Stimulated activated CD4-positive, alpha-beta T cell treated with anti-CD3 and anti-CD28 coated beads, Interleukin-1b, Interleukin-23, amount 100 ng/mL, for 48 hours (primary cell): ENCODE measurements at places on chromosomes 4 and X.
A peak's percentile ranks its signal among the peaks of the same experiment; 100 is the strongest.

- no peak for DNase-seq
Measured at GRCh38 chrX:110512341-110512740, 153.7 kb downstream of the RTL9 start.

GRCh38 chr4:124279741-124280140 lies 432.8 kb downstream of the ANKRD50 start:
- DNase-seq = no peak

- DNase-seq = no peak
Measured at GRCh38 chrX:20567108-20567507, 300.4 kb upstream of the RPS6KA3 start.

DNA sequence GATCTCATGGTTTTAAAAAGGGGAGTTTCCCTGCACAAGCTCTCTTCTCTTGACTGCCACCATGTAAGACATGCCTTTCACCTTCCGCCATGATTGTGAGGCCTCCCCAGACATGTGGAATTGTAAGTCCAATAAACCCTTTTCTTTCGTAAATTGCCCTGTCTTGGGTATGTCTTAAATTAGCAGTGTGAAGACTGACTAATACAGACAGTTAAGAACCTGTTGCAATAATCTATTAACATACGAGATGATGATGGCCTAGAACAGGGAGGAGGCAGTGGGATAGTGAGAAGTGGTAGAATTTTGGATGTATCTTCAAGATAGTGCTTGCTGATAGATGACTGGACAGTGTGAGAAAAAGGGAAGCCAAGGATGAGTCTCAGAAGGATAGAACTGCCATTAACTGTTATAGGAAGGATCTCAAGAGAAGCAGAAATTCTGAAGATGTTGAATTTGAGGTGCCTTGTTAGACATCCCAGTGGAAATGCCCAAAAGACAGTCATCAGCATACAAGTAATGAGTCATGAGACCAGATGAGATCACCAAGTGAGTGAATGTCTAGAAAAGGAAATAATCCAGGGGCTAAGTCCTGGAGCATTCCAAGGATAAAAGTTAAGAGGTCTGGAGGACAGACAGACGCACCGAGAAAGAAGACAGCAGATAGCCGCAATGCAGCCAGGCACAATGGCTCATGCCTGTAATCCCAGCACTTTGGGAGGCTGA lies 38.8 kb upstream of the UGDH start:
- DNase-seq = no peak

DNA sequence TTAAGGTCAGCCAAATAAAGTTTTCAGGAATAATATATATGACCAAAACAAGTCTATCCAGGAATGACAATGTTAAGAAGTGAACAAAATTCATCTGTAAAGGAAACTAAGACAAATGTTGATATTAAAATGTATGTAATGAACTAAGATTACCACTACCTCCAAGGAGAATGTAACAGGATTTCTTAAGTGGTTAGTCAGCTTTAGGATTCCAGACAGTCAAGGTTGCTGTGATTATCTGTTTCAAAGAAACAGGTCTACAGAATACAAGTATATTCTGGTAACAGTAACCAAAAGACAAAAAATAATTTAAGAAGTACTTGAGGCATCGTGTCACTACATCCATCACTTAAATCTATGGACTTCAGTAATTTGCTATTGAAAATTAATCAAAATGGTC lies 172.8 kb downstream of the SCFD2 start:
- DNase-seq = no peak

DNA sequence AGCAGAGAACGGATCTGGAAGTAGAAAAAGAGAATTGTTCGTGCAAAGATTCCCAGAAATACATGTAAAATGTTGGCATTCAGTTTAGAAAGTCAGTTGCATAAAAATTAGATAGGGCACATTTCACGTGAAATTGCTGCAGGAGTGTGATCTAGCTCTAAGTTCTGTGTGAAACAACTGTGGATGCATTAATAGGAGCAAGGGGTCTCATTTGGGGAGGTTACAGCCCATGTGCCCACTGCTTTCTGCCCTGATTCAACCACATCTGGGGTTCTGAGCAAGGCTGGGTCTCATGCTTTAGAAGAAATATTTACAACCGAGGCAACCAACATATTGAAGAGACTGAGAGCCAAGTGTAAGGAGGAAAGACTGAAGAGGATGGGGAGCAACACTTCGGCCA lies 639.0 kb downstream of the BCOR start:
- DNase-seq = no peak

DNA sequence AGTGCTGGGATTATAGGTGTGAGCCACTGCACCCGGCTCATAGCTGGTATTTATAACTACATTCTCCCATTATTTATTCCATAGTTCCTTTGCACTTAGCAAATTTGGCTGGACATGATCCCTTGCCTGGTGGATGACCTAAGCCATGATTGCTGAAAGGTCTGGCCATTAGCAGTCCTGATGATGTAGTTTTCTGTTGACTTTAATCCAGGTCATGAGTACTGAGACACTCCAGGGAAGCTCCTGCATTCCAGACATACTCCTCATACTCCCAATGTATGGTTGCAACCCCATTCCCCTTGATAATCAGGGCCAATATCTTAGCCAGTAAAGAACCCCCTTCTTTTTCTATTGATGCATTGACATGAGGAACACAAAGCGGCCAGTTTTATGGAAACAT lies 24.4 kb upstream of the MGST2 start:
- no peak for DNase-seq

- DNase-seq = no peak
Measured at GRCh38 chr4:36187723-36188333, 56.5 kb downstream of the ARAP2 start.

DNA sequence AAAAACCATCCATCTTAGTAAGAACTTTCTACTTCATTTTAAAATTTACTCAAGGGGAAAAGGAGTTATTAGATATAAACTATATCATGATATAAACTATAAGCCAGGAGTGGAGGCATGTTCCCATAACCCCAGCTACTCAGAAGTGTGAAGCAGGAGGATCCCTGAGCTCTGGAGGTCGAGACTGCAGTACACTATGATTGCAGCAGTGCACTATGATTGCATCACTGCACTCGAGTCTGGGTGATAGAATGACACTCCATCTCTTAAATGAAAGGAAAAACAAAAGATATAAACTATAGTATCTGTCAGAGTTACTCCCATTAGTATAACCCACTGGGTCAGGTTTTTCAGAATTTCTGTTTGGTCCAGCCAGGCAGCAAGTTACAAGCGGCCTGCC lies 47.6 kb downstream of the RPS3A start:
- no peak for DNase-seq

- no peak for DNase-seq
Measured at GRCh38 chrX:132561483-132561882, 72.6 kb upstream of the MBNL3 start.

- DNase-seq = no peak
Measured at GRCh38 chr4:112939901-112940300, 109.6 kb upstream of the ANK2 start.

DNA sequence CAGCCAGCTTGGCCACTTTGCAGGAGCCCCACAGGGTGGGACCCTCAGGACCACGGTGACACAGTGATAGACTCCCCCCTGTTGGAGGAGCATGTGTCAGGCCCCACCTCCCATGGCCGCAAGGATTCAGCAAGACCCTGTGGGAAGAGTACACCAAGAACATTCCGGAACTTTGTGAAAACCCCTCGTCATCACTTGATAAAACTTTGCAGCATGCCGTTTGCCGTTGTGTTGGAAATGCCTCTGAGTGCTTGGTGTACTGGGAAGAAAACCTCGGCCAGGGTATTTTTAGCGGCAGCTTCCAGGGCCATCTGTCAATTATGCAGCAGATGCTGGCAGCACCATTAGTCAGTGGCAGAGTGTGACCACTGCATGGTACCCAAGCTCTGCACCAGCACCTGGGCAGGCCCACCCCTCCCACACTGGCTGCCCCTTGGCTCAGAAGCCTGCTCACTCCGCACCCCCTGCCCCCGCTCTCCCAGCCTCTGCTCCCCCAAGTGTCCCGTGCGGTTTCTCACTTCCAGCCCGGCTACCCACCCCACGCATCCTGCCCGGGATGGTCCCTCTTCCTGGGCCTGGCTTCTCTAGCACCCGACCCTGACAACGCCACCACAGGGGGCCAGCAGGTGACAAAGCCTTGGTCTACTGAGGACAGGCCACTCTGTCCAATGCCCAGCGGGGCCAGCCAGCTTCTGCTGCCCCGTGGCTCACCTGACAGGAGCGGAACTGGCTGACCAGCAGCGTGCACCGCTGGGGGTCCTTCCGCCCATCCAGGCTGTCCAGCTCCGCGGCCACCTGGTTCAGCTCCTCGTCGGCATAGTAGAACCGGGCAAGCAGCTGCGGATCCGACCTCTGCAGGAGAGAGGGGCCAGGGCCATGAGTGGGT lies 65.0 kb downstream of the ZFYVE28 start:
- DNase-seq = no peak

DNA sequence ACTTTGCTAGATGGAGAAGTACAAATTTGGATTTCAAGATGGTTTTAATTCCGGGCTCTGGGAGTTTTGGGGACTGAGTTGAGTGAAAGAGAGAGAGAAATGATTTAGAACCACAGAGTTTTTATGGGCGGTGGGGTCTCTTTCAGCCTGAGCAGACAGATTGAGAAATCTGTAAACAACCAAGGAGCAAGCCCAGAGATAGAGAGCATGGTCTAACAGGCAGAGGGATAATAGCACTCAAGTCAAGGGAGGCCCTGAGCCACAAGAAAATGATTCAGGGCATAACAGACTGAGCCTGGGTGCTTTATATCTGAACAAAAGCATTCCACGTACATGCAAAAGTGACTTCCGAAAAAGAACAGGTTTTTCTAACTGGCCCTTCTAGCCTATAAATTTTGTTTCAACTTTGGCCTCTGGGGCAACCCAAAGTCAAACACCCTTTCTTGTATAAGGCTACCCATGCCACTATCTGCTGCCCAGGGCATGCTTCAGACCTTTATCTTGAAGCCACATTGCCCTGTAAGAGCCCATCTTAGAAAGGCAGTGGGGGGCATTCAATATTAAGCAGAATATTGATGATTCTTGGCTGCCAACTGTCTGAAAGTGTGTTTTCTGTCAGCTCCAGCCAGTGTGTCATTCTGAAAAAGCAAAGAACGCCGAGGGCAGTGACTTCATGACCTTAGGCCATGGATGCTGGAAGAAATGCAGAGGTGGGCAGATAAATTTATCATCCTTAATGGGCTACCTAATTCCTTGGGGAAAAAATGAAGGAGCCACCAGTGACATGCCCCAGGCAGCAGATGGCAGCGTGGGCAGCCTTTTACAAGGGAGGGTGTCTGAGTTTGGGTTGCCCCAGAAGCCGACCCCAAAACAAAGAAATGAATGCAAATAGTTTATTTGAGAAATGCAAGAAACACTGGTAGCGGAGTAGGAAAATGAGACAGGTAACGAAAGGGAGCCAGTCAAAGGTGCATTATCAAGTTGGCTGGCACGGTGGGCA lies 637.6 kb downstream of the MID1IP1 start:
- DNase-seq = no peak

GRCh38 chr4:185589067-185589836 lies 53.9 kb upstream of the PDLIM3 start:
- no peak for DNase-seq

- no peak for DNase-seq
Measured at GRCh38 chrX:7059859-7060258, 87.7 kb upstream of the STS start.

DNA sequence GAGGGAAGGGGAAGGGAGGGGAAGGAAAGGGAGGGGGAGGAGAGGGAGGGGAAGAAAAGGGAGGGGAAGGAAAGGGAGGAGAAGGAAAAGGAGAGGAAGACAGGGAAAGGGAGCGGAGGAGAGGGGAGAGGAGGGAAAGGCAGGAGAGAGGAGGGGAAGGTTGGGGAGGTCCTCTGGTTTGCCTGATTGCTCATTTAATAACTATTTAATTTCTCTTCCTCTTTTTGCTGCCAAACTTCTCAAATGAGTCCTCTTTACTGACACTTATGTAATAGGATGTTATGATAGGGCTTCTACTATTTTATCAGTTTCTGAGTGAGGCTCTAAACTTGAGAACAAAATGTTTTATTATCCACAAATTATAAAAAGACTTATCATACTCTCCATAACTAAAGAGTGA lies 35.4 kb upstream of the PPA2 start:
- no peak for DNase-seq

DNA sequence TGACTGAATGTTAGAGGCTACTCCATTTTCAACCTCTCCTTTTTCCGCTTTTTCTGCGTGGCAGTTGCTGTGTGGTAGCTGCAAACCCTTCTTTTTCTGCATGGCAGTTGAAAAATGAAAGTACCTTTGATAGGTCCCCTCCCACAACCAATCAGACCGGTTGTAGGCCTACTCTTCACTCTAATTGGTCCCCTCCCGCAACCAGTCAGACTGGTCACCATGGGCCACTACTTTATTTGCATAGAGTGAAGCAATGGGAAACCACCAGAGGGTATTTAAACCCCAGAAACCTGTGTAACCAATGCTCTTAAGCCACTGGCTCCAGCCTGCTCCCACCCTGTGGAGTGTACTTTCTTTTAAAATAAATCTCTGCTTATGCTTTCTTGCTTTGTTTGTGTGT lies 877.8 kb downstream of the FAM133A start:
- no peak for DNase-seq

- DNase-seq = no peak
Measured at GRCh38 chrX:41602816-41603345, 85.9 kb upstream of the GPR34 start.

- no peak for DNase-seq
Measured at GRCh38 chr4:155179216-155179615, 29.2 kb upstream of the NPY2R start.

- peak; percentile 44 for DNase-seq
Measured at GRCh38 chr4:102585329-102585728, 84.2 kb downstream of the NFKB1 start.

DNA sequence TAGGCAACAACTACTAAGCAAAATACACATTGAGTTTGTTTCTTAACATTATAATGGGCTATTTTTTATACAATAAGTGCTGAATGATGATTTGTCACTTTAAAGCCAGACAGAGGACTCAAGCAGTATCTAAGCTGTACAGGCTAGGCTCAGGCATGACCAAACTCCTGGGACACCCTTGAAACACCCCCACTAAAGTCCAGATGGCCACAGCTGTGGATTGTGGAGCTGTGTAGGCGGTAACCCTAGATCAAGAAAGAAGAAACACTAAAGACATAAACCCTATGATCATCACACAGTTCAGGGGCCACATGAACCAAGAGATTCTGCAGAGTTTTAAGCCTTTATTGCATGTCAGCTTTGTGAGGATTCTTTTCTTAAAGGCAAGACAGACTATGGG lies 25.1 kb downstream of the TAB3 start:
- no peak for DNase-seq

DNA sequence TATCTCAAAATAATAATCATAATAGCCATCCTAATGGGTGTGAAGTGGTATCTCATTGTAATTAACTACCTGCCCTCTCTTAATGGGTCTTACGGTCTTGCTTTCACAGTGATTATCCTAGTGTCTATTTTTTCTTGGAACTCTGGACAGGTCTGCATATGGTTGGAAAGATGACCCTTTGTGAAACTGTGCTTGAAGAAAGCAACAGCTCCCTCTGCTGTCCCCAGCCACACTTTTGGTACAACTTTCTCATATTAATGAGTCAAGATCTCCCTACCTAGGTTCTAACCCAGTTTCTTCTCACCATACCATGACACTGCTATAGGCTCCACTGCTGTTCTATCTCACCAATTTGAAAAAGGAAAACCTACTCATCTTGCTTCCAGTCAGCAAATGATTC lies 2.4 kb downstream of the TFDP3 start:
- DNase-seq = no peak

GRCh38 chr4:94605241-94605805 lies 152.4 kb upstream of the BMPR1B start:
- DNase-seq = no peak

GRCh38 chr4:1449475-1449832 lies 43.2 kb upstream of the NKX1-1 start:
- DNase-seq = no peak

- no peak for DNase-seq
Measured at GRCh38 chrX:130531066-130531465, 129.3 kb downstream of the RBMX2 start.
